ENCODE measurements at places on chromosomes 3 and 15. TPM values are rescaled to one million over a fixed set of nuclear protein-coding genes. Genes with fewer than 3 reads are reported as not detected.

The CCR9 gene
- total RNA-seq: not detected

The RASGRF1 gene
- total RNA-seq: 0.12 TPM

The MLH1 gene
- total RNA-seq: 17.0 TPM

The FRMD5 gene
- 0.20 TPM for total RNA-seq

The GPR171 gene
- total RNA-seq: 0.32 TPM

The ADGRG7 gene
- total RNA-seq: not detected

The BNC1 gene
- total RNA-seq: 39.6 TPM

The ST3GAL6 gene
- total RNA-seq: 1.1 TPM

The ITPKA gene
- total RNA-seq: 0.16 TPM

The CPNE9 gene
- total RNA-seq: not detected

The USP8 gene
- total RNA-seq: 43.4 TPM

The TMEM158 gene
- 3.5 TPM for total RNA-seq

The SH3BP5 gene
- 9.3 TPM for total RNA-seq

The GP9 gene
- total RNA-seq: not detected

The TIMMDC1 gene
- 90.3 TPM for total RNA-seq

The IDH2 gene
- total RNA-seq: 114 TPM
